ENCODE measurements at places on chromosomes 5 and 9. TPM values are rescaled to one million over a fixed set of nuclear protein-coding genes. Genes with fewer than 3 reads are reported as not detected.

Gene CCNI2
- not detected for total RNA-seq

Gene HEMGN
- total RNA-seq: not detected

Gene TMOD1
- 12.2 TPM for total RNA-seq

Gene ADGRV1
- total RNA-seq: 15.9 TPM

Gene C6
- 559 TPM for total RNA-seq

- no peak for DNase-seq
These were observed 271.8 kb downstream of the NNT start for GRCh38 chr5:43874772-43875171.

DNA sequence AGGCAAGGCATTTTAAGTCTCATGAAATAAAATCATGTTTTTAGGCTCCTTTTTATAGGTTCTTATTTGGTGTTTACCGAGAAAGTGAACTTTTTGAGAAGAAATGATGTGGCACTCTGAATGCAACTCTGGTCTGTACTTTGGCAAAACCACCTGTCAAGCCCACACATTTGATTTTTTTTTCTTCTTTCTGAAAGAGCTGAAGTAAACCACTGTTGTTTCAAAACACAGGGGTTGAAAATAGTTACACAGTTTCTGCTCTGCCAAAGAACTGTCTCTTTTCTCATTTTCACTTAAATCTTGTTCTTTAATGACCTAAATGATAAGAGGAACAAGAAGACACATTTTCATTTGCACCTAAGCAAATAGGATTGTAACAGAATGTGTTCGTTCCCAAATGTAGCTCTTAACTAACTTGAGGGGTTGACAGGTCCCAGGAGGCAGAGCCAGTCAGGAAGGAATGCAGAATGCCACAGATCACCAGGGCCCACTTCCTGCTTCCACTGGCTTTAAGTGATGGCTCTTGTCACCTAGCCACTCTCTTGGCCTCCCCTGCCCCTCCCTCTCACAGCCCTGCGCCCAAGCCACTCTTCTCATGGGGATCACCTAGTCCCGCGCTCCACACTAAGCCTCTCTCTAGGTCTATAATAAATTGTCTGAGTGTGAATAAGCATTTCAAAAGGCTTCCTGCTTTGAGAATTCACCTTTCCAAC, 47.3 kb downstream of the MED27 start:
- no peak for DNase-seq

DNA sequence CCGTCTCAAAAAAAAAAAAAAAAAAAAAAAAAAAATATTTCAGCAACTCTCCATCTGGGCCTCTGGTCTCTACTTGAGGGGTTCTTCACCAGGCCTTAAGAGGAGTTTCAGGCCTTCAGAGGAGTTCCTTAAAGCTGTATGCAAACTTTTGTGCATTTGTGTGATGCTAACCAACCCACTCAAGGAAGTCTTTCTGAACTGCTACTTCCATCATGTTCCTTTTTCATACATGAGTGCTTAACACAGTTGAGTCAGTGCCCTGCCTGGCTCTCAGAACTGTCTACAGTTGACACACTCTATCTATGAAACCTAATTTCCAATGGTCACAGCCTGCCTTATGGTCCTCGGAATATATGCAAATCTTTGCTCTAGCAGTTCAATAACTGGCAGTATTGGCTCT, 146.5 kb downstream of the MEF2C start:
- no peak for DNase-seq

DNA sequence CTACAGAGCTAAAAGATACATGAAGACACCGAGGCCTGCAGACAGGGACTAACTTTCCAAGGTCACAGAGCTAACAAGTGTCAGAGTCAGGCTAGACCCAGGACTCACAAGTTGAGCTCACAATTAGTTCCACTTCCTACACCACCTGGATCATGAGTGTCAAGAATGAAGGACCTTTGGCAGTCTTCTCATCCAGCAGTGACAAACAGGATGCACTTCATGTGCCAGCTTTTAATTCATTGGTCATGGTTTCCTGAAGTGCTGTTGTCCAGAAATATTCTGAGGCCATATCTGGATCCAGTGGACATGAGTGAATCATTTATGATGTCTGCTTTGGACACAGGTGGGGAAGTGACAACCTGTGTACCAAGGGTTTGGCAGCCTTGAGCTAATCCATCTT, 77.4 kb downstream of the KCNIP1 start:
- DNase-seq: no peak

DNA sequence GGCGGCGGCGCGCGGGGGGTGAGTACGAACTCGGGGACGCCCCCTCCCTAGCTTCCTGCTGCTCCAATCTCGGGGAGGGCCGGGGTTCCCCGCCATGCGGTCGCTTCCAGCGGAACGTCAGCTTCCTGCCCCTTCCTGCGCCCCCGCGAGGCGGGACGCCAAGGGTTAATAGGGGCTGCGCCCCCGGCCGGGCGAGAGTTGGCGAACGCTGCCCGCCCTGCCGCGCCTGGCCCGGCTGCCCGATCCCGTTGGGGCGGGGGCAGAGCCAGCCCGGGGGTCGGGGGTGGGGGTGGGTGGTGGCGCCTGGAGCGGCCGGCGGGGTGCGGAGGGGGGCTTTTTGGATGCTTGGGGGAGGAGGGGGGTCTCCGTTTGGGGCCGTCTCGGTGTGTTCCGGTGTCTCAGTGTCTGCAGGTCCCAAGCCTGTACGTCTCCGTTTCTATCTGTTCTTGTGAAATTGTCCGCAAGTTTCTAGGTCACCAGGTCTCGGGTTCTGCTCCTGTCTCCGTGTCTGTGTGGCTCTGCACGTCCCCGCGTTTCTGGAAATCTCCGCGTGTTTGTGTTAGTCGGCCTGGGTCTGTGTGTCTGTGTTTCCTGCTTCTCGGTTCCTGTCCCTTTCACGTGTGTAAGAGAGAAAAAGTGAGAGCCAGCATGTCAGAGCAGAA, 789 bp downstream of the COL27A1 start:
- peak; percentile 60 for DNase-seq

DNA sequence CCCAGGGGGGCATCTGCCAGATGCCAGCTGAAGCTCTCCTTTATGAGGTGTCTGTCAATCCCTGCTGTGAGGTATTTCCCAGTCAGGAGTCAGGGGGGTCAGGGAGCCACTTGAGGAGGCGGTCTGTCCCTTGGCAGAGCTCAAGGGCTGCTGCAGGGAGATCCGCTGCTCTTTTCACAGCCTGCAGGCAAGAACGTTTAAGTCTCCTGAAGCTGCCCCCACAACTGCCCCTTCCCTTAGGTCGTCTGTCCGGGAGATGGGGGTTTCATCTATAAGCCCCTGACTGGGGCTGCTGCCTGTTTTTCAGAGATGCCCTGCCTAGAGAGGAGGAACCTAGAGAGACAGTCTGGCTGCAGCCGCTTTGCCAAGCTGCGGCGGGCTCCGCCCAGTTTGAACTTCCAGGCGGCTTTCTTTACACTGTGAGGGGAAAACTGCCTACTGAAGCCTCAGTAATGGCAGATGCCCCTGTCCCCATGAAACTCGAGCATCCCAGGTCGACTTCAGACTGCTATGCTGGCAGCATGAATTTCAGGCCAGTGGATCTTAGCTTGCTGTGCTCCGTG, 148.3 kb downstream of the RPS23 start:
- DNase-seq: no peak

DNA sequence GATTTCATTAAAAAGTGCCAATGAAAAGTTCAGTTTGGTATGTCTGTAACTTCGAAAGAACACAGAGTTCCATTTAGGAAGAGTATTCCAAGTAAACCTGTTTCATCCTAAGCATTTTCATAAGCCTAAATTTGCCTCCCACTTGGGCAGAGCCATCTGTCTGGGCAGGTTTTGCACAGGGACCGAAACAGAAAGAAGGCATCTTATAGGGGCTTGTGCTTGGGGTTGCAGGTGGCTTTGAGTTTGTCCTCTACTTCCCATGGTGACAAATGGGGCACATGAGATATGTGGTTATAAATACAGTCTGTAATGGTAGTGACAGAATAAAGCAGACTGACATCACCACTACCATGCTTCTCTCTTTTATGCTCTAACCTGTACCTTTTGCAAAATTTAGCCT, 63.7 kb downstream of the MCTP1 start:
- DNase-seq: no peak

- DNase-seq: peak; percentile 61
These were observed 155.0 kb upstream of the PRDM9 start for GRCh38 chr5:23352446-23352845.

GRCh38 chr5:175207321-175208040, 236.5 kb downstream of the DRD1 start:
- DNase-seq: no peak

GRCh38 chr9:109780453-109781033, 545 bp downstream of the PALM2AKAP2 start:
- DNase-seq: peak; percentile 64

GRCh38 chr9:112380102-112380824, at the start of gene HSDL2:
Gene HSDL2, plus strand, starts transcription at chr9:112380108. Its CDS starts 56 bp downstream, at chr9:112380164.
- DNase-seq: peak; percentile 66

- no peak for DNase-seq
These were observed 521.2 kb downstream of the CHSY3 start for GRCh38 chr5:130425424-130425823.

DNA sequence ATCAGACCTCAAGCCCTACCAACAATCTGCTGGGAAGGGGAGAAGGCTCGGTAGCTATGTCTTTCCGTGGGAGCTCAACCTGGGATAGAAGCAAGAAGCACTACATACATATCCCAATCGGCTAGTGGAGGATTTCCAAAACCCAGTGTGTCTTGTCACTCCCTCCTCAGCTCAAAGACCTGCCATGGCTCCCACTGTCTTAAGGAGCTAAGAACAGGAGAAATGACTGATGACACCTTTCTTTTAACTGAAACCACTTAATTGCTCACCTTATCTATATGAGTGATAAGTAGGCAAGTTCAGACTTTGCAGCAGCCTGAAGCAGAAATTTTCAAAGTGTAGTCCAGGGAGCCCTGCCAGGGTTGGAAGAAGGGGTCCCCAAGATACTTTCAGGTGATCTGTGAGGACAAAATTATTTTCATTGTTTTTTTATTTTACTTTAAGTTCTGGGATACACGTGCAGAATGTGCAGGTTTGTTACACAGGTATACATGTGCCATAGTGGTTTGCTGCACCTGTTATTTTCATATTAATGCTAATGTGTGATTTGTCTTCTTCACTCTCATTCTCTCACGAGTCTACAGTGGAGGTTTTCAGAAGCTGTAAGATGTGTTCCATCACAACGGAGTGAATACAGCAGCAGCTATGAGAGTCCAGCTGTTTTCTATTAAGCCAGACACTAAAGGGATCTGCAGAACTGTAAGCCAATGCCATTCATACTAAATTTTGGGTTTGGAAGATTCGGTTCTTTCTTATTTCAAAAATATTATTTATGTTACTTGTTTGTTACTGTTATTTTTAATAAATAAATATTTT, 41.4 kb downstream of the PAX5 start:
- DNase-seq: no peak

GRCh38 chr5:112643339-112643971, 94.2 kb upstream of the APC start:
- no peak for DNase-seq

GRCh38 chr5:74978345-74978744, 74.0 kb downstream of the GCNT4 start:
- no peak for DNase-seq

DNA sequence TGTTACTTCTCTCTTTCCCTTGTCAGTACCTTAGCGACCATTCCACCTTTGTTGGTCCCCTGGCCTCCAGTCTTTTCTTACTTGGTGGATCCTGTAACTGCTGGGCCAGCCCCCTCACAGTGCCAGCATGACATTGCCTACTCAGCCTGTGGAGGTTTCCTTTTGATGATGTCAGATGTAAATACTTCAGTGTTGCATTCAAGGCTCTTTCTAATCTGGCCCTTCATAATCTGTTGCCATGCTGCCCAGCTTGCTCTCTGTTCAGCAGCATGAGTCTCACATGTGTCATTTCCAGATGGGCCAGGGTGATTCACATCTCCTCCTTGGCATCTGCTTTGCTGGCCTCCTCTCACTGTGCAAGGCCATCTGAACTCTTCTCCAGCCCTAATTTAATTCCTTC, 57.1 kb downstream of the MAST4 start:
- DNase-seq: no peak

DNA sequence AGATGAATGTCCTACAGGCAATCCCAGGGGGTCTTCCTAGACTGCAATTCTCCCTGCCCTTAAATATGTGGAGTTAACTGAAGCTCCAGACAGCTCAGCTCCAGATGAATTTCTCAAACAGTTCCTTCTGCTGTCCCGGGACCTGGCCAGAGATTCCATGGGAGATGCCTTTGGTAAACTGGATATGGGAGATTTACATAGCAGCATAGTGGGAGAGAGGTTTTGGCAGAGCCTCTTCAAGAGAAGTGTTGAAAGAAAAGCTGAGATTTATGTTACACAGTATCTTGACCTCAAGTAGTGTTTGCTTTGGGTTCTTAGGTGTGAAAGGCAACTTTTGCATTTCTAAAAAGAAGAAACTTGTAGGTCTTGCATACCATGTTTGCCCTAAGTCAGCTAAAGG, 364.9 kb downstream of the ARRDC3 start:
- no peak for DNase-seq

DNA sequence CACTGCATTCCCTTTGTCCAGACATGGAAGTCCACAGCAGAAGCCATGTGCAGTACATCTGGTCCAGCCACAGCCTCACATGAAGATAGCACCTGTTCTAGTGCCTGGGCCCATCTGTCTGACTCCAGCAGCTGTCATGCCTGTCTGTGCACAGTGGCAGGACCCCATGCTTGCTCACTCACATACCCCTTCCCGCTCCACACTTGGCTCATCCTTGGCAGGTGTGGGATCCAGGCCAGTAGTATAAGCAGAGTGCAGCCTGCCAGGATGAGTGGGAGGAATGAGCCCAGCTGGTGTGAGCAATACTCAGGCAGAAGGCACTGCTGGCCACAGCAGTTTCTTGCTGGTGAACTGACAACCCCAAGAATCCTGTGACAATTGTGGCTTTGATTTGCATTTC, 168.0 kb downstream of the PRDM9 start:
- DNase-seq: no peak

DNA sequence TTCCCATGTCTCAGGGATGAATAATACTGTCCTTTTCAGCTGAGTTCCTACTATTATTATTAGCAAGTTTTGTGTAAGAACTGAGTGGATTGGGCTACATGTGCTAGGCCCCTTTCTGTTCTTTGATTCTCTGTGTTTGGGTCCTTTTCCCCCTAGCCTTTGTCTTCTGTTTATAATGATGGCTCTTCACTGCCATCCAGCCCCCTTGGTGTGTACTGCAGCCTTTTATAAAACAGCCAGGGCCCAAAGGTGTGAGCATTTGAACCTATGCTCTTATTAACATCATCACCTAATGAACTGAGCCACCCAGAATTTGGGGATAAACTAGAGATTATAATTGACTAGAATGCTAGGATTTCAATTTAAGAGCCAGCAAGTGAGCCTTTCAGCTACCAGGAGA, 52.6 kb downstream of the PLAC8L1 start:
- DNase-seq: no peak

DNA sequence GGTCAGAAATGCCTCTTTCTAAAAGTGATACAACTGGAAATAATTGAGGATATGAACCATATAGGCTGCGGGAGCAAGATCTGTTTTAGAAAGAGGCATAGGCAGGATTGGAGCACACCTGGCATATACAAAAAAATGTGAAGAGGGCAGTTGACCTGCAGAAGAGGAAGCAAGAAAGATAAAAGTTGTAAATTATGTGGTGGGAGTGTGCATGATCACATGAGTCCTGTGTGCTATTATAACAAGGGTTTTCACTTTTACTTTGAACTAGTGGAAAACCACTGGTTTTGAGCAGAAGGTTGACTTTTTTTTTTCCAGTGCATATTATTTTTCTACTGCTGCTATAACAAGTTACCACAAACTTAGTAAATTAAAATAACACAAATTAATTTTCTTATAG, 489.3 kb downstream of the ANXA1 start:
- DNase-seq: no peak

All from right lobe of liver (tissue), 6 donors.